Activated CD4-positive, alpha-beta memory T cell treated with anti-CD3 and anti-CD28 coated beads, Interleukin-2, amount 10 ng/mL, durations not matched to agents 7 days and 5 days (primary cell): ENCODE measurements at places on chromosomes 13 and 19.

DNA sequence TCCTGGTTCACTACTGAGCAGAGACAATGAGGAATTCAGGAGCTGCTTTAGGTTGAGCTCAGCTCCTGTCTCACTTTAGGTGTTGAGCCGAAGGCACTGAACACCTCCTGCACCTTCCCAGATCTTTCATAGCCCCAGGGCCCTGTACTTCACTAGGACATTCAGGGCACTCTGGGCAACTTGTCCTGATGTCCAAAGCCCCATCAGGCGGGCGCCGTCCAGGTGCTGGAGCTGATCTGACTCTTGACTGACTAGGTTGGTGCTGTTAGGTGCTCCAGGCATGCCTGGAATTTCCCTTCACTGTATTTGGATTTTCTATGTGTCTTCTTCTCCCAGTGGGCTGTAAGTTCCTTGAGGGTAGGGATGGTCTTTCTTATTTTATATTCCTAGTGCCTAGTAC is 48.4 kb upstream of the CNMD start:
- no peak for DNase-seq

GRCh38 chr19:18776288-18776594 is 14.9 kb downstream of the COMP start:
- no peak for DNase-seq

DNA sequence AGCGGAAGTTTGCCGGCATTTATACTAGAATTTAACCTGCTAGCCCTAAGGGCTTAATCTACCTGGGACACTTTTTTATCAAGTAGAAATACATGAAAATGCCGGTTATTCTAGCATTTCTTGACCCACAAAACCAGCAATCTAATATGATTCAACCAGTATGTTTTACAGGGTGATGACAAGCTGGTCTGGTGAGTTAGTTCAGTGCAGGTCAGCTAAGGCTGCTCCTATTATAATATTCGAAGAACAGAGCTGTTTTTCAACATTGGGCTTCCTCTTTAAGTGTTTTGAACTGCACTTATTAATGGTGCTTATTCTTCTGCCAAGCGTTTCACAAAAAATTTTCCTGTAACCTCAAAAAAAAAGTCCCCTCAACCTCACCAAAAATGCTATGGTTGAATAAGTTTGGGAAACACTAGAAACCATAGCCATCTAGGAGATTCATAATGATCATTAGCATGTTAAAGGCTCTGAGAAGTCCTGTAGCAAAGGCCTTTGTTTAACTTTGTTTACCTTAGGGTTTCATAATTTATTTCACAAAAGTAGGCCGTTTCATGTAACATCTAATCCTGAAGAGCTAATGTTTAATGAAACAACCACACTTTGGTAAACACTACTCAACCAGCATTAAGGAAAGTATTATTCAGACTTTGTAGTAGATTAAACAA is 526.6 kb downstream of the KLF12 start:
- no peak for DNase-seq

- DNase-seq: no peak
Observed at GRCh38 chr13:75798353-75799255, 162.5 kb downstream of the LMO7 start.

GRCh38 chr13:104170980-104171555 is 1104.9 kb upstream of the SLC10A2 start:
- no peak for DNase-seq
